ENCODE measurements at places on chromosomes 11 and 22.

DNA sequence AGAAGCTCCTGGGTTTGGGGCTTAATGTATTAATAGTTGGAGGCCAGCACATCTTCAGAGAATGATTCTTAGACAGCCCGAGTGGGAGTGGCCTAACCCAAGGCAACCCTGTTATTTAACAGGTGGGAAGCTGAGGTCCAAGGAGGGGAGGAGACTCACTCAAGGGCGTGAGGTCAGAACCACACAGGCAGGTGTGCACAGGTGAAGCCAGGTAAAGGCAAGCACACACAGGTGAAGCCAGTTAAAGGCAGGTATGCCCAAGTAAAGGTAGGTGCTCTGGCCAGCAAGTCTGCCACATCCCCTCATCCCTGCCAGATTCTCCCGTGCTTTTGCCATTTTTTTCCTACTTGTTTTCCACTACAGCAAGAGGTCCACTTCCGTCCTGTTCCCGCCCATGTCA, 2.9 kb upstream of the SHANK2 start:
- peaks cover 17% of the 10 kb centered on the region for H3K27me3 ChIP-seq
- DNase-seq, result no peak
- no peak overlapping the region for H3K27ac ChIP-seq
- no peaks in the 10 kb centered on the region for H3K36me3 ChIP-seq
- no peak overlapping the region for H3K4me3 ChIP-seq

- no peak overlapping the region for H3K27ac ChIP-seq
- no peak overlapping the region for H3K4me3 ChIP-seq
- peaks cover 89% of the 10 kb centered on the region for H3K27me3 ChIP-seq
- no peak for DNase-seq
- no peaks in the 10 kb centered on the region for H3K36me3 ChIP-seq
- H3K4me1 ChIP-seq, result peaks cover 11% of the 10 kb centered on the region
Observed at GRCh38 chr11:64716473-64717267, 6.3 kb downstream of the NRXN2 start.

- H3K27me3 ChIP-seq, result no peaks in the 10 kb centered on the region
- H3K36me3 ChIP-seq, result no peaks in the 10 kb centered on the region
- H3K4me1 ChIP-seq, result peaks cover 25% of the 10 kb centered on the region
- DNase-seq, result no peak
- H3K27ac ChIP-seq, result peak overlapping the region; percentile 98
Observed at GRCh38 chr22:42077486-42078125, 1.9 kb upstream of the SMDT1 start.

- H3K27ac ChIP-seq, result peak overlapping the region; percentile 78
- no peaks in the 10 kb centered on the region for H3K36me3 ChIP-seq
- DNase-seq, result peak; percentile 76
- peaks cover 15% of the 10 kb centered on the region for H3K4me1 ChIP-seq
- H3K4me3 ChIP-seq, result peak overlapping the region; percentile 91
Observed at GRCh38 chr22:30694171-30694639, 469 bp upstream of the OSBP2 start.

DNA sequence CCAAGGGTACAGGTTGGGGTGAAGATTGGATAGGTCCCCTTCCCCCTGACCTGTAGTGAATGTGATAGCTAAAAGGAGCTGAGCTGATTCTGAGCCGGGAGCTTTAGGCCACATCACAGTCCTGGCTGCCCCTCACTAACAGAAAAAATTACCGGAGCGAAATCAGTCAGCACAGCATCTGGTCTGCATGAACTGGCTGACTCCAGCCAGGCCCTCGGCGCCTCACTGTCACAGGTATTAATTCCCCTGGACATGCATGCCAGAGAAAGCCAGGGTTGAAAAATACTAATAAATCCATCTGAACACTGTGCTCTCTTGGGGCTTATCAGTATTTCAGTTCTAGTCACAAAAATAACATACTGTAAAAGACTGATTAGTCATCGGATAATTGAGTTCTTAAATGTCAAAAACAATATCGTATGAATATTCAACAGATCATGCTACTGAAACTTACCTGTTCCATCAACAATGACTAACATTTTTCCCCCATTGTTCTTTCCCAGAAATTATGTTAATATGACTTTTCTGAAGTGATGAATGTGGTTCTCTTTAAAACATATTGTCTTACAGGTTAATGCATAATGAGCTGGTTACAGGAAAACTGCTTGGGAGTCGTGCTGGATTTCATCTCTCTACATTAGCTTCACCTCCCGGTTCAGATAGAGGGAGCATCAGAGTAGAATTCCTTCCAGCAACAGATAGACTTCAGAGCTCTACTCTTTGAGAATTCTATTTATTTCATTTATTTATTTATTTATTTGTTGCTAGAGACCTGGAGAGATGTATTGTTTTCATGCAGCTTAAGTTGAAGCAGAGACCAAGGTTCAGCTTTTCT, 387.7 kb downstream of the NXPE2 start:
- H3K36me3 ChIP-seq, result no peaks in the 10 kb centered on the region
- no peak overlapping the region for H3K4me3 ChIP-seq
- H3K27me3 ChIP-seq, result peaks cover 6% of the 10 kb centered on the region
- no peak for DNase-seq
- H3K27ac ChIP-seq, result no peak overlapping the region

All from type B pancreatic cell (in vitro differentiated cells).